ENCODE measurements at places on chromosomes 2 and 18.
A peak's percentile ranks its signal among the peaks of the same experiment; 100 is the strongest.

GRCh38 chr18:3966246-3966641 lies 488.9 kb downstream of the DLGAP1 start:
- no peak for DNase-seq

- DNase-seq, result peak; percentile 2
Observed at GRCh38 chr2:56687169-56687568, 503.4 kb downstream of the CCDC85A start.

- no peak for DNase-seq
Observed at GRCh38 chr18:57052173-57052572, 94.7 kb upstream of the BOD1L2 start.

GRCh38 chr2:159362816-159363251 lies 76.3 kb upstream of the WDSUB1 start:
- peak; percentile 34 for DNase-seq

- no peak for DNase-seq
Observed at GRCh38 chr2:215811409-215812345, 201.7 kb downstream of the MREG start.

- no peak for DNase-seq
Observed at GRCh38 chr18:9715978-9716774, 8.1 kb downstream of the RAB31 start.

GRCh38 chr2:96225016-96225533 lies 16.4 kb upstream of the STARD7 start:
- DNase-seq, result no peak

GRCh38 chr2:106343274-106343673 lies 124.9 kb downstream of the RGPD3 start:
- DNase-seq, result no peak

GRCh38 chr2:174376967-174377366 lies 18.6 kb upstream of the SCRN3 start:
- DNase-seq, result peak; percentile 26

GRCh38 chr2:216535454-216535995 lies 36.9 kb downstream of the RPL37A start:
- DNase-seq, result peak; percentile 98

DNA sequence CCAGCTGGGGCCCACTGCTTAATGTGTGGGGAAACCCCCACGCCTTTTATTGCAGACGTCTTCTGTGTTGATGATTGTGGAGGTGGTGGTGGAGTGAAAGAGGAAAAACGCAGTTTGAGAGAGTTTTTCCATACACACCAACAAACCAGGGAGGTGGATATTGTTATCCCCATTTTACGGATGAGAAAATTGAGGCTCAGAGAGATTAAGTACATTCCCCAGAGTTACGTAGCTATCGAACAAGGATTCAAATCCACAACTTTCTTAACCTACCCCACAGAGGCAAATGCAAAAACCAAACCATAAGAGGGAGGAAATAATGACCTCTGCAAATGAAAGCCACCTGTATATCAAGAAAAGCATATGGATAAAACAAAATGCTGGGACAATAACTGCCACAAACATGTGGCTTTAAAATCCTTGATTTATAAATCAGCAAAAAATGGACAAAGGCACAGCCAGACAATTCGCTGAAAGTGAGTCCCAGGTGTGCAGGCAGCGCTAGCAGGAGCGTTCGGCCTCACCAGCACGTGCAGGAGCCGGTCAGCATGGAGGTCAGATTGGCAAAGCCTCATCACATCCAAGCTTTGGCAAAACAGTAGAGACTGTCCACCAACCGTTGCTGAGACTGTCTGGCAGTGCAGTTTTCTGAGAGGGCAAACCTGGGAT lies 12.6 kb upstream of the RAB17 start:
- DNase-seq, result no peak

- DNase-seq, result peak; percentile 75
Observed at GRCh38 chr18:54284981-54285785, 15.9 kb downstream of the POLI start.

- DNase-seq, result no peak
Observed at GRCh38 chr2:192126912-192127311, 67.8 kb downstream of the TMEFF2 start.

DNA sequence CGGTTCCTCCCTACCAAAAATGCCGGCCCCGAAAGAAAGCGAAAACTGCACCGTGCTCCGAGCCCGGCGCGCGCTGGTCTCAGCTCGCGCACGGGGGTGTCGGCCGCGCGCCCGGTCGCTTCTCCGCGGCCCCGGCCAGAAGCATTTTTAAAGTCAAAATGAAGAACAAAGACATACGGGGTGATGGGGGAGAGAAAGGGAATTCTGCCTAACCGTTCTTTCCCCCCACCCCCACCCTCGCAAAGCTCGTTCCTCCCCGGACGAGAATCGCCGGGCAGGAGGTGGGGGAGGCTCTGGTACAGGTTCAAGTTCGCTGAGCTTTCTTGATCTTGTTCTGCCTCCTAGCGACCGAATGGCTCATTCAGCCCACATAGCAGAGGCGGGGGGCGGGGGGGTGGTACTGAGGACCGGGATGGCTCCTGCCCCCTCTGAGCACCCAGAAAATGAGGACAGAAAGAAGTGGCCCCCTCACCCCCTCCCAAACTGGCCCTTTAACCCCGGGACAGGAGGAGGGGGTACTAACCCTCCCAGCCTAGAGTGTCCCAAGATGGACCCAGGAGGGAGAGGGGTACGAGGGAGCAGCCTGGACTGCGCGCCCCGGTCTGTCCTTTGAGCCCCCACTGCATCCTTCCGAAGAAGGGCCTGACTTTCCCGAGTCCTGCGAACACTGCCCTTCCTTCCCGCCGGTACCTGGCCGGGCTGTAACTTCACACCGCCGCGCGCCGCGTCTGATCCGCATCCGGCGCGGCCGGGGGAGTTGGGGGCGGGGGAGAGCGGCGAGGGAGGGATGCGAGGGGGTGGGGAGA lies 3.1 kb downstream of the BCL11A start:
- peak; percentile 69 for DNase-seq

DNA sequence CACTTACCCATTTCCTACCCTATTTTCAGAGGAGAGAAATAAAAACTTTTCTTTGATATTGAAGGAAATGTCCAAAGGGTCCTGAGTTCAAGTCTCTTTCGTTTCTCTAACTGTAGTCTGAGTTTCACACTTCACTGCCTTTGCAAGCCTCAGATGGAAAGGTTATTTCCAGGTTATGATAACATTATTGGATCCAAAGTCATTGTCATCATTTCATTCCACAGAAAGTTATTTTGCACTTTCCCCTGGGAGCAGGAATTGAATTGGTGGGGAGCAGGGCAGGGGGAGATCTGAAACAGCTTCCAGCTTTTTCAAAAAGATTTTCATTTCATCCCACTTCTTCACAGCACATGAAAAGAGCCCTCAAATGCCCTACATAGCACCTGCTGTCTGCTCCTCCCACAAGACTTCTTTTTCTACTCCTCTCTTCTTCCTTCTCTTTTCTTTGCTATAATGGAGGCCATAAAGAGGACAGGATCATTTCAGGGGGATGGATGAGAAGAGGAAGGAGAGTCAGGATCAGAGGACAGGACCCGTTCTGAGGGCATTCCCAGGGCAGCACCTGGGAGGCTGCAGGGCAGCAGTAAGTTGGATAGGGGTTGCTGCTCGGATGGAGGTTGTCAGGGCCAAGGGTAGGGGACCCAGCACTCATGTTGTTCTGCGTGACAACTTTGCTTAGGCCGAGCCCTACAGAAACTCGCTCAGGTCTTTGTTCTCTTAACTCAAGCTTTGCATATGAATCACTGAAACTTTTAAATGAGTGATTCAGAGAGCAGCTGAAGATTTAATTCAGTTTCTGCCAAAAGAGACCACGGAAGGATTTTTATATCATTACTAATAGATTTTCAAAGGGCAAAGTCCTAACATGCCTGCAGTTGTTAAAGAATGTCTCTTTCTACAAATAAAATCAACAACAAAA lies 11.4 kb upstream of the GALNT5 start:
- peak; percentile 68 for DNase-seq

- DNase-seq, result no peak
Observed at GRCh38 chr2:188515918-188516317, 224.2 kb downstream of the GULP1 start.

GRCh38 chr2:222561817-222562645 lies 93.9 kb downstream of the FARSB start:
- peak; percentile 71 for DNase-seq

DNA sequence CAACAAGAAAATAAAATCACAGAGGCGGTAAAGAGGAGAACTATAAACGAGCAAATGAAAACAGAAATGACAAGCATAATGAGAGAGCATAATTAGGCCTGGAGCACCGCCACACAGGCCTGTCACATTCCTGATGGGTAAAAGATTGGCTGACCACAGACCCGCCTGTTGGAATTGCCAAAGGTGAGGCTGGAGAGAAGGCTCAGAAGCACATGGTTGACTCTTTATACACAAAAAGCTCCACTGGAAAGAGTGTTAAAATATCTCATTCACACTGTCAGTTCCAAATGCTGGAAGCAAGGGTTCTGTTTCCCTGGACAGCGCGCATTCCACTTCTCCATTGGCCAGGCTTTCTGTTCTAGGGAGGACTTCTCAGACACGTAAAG lies 5.9 kb upstream of the LGALSL start:
- no peak for DNase-seq

GRCh38 chr2:236840857-236841256 lies 244.8 kb upstream of the COPS8 start:
- no peak for DNase-seq

- DNase-seq, result no peak
Observed at GRCh38 chr2:176633754-176634153, 364.5 kb downstream of the MTX2 start.

GRCh38 chr2:20744366-20745335 lies 77.7 kb downstream of the GDF7 start:
- no peak for DNase-seq

DNA sequence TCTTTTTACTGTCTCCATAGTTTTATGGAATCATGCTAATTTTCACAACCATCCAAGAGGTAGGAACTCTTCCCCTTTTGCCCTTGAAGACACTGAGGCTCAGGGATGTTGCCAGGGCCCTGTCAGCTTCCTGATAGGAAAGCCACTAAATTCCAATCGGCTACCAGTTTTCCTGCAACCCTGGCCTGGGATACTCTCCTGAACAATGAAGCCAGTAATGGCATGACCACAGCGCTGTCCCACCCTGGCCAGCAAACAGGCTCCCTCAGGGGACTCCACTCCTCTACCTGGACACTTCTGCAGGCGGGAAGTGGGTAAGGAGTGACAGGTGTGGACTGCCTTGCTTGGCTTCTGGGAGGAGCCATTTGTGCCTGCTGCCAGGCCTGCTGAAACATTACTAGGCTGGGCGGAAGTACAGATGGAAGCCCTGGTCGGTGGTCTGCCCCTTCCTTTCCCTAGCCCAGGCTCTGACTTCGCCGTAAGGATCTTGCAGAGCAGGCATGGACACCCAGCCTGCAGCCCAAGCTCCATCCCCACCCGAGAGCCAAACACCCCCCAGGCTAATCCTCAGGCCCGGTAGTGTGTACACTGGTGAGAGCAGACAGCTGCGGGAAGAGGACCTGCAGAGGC lies 78.8 kb upstream of the SMAD2 start:
- DNase-seq, result no peak

DNA sequence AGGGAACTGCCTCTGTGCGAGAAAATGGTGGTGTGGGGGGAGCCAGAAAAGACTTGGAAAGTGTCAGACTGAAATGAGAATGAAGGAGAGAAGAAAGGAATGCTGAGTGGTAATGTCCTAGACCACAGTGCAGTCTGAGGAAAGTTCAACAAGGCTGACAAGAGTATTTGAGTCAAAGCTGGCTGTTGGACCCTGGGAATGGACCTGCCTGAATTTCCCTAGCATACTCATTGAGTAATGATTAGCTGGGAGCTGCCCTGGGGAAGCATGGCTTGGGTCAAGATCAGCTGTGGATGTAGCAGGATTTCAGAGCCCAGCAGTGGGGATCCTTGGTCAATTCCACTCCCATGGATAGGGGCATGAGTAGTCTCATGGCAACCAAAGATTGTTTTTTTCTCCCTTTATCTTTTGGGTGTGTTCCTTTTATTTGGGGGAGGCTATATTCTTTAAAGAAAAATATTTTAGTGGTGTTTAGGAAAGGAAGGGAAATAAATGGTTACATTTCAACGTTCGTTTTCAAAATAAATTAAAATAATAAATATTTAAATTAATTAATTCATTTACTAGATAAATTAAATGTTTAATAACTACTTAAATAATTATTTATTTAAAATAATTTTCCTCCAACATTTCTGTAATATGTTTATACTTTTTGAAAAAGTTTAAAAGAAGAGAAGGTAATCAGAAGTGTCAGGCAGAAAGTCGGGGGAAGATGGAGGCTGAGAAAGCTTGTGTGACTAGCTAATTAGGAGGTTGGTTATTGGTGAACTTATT lies 15.9 kb upstream of the LHCGR start:
- DNase-seq, result no peak

DNA sequence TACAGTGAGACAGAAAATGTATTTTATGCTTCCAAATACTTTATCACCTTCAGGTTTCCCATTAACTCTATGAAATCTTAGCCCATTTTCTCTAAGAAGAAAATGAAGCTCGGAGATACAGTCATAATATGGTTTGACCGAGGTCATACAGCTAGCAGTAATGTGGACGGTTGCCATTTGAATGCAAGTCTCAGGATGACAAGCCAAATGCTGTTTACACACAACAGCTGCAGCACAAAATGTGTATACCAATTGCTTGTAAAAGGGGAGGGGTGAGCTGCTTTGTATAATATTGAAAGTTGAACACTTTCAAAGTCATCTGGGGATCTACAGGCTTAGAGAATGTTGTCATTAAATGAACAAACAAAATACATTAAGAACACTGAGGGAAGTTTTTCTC lies 93.8 kb upstream of the FSIP2 start:
- no peak for DNase-seq

- no peak for DNase-seq
Observed at GRCh38 chr2:230601510-230601909, 111.1 kb upstream of the CAB39 start.

DNA sequence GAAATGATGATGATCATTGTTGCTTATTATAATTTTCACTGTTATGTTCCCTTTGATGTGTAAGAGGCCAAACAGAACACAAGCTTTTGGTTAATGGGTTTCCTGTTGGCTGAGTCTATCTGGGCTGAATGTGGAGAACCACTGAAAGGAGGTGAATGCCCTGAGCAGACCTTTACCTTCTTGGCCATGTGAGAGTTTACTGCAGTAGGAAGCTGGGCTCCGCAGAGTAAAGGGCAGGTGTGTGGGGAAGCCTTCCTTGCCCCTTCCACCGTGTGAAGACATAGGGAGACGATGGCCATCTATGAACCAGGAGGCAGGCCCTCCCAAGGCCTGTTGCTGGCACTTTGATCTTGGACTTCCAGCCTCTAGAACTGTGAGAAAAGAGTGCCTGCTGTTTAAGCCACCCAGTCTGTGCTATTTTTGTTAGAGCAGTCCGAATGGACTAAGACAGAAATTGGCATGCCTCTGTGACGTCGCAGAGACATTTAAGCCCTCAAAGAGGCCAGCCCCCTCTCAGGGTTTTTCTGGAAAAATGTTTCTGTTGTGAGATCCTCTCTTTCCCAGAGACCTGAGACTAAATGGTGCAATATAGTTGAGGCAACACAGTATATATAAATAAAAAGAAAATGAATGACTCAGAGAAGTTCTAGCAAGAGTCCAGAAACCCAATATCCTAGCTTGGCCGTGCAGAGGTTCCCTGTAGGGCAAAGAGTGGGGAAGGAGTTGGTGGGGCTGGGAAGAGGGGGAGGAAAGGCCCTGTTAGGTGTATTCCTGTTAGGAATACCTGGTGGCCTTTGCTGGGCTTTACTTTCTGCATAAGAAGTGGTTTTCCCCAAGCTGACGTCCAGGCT lies 121.9 kb upstream of the LGALSL start:
- DNase-seq, result no peak

- DNase-seq, result peak; percentile 27
Observed at GRCh38 chr2:189848276-189848675, 64.0 kb downstream of the PMS1 start.

All from foreskin fibroblast (primary cell).